ENCODE measurements at places on chromosomes 3 and 15.

GRCh38 chr15:59259137-59259943 lies 52.7 kb downstream of the LDHAL6B start:
- DNase-seq, result no peak

DNA sequence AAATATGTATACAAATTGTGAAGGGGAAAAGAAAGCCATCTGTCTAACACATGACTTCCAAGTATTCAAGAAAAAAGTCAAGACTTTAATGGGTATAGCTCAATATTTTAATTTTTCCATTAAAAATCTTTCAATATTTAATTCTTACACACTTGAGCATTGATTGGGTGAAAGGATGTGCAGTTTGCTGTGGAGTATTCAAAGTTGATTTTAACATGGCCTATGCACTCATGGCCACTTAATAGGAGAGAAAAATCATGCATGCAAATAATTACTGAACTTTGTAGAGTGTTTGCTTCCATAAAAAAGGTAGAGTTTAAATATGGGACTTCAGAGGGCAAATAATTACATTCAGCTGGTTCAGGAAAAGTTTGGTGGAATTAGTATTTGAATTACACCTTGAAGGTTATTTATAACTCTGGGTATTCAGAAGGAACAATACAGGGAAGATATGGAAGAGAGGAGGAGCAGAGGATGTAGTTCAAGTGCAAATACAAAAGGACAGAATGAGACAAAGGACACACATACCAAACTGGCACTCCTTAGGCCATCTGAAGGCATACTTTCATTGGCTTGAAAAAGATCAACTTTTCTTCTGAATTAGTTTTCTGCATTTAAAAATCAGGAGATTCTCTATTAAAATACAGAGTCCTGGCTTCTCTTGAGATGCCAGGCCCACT lies 90.1 kb downstream of the OTOL1 start:
- DNase-seq, result no peak

GRCh38 chr15:57892181-57892580 lies 173.3 kb downstream of the ALDH1A2 start:
- DNase-seq, result no peak

- DNase-seq, result no peak
These were observed 25.7 kb downstream of the AMOTL2 start for GRCh38 chr3:134348524-134348923.

GRCh38 chr15:69388260-69388705 lies 25.9 kb upstream of the KIF23 start:
- no peak for DNase-seq

GRCh38 chr15:94177112-94177511 lies 54.2 kb upstream of the MCTP2 start:
- no peak for DNase-seq

GRCh38 chr3:113574213-113574612 lies 41.9 kb downstream of the SIDT1 start:
- DNase-seq, result no peak

DNA sequence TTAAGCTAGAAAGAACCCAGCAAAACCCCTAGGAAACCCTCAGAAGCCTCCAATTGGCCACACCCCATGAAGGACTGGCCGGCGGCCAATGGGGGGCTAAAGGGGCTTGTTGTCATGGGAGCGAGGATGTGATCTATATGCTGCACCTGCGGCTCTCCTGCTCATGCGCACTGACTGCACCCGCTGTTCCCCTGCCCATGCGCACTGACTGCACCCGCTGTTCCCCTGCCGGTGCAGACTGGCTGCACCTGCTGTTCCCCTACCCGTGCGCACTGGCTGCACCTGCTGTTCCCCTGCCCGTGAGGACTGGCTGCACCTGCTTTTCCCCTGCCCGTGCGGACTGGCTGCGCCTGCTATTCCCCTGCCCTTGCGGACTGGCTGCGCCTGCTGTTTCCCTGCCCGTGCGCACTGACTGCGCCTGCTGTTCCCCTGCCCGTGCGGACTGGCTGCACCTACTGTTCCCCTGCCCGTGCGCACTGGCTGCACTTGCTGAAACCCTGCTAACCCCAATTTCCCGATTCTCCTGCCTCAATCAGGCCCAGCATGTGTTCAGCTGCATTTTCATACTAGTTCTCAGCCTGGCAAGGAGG lies 16.8 kb upstream of the MCCC1 start:
- DNase-seq, result peak; percentile 52

DNA sequence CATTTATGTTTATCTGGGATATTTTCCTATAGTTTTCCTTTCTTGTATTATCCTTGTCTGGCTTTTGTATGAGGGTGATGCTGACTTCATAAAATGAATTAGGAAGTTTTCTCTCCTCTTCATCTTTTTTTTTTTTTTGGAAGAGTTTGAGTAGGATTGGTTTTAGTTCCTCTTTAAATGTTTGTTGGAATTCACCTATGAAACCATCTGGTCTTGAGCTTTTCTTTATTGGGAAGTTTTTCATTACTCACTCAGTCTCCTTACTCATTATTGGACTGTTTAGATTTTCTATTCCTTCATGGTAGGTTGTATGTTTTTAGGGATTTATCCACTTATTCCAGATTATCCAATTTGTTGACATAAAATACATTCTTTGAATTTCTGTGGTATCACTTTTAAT lies 18.7 kb upstream of the MASP1 start:
- DNase-seq, result no peak

GRCh38 chr3:98565843-98566242 lies 27.6 kb downstream of the CPOX start:
- no peak for DNase-seq

DNA sequence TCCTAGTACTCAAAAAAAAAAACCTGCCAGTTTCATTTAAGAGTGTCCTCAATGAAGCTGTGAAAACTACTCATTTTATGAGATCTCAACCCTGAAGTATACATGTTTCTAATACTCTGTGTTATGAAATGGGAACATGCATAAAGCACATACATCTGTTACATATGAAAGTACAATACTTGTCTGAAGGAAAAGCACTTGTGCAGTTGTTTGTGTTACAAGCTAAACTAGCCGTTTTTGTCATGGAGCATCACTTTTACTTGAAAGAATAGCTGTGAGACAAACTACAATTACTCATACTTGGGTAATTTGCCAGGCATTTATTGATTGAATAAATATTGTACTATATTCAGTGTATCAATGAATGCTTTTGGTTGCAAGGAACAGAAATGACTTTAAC lies 72.7 kb downstream of the TIPARP start:
- DNase-seq, result no peak

DNA sequence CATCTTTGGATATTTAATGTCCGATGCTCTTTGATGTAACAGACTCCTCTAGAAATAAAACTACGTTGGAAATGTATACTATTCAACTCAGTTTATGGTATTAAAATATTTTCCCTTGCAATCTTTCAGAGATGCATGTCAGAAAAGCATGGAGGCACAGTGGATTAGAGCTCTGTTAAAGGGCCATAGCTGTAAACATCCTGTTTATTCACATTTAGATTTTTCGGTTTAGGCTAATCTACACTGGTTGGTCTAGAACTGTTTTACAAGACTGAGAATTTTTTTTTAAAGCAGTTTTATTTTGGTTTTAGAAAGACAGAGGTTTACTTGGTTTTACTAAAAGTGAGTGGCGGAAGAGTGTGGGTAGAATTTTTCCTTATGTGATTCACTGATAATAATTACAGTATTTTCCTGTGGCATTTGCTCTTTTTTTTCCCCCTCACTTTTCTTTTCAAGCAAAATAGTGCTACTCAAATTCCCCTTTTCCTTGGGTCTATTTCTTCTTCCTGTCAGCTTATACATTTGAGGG lies 132.1 kb downstream of the IL1RAP start:
- no peak for DNase-seq

- DNase-seq, result no peak
These were observed 48.9 kb downstream of the PTH1R start for GRCh38 chr3:46926447-46926846.

- no peak for DNase-seq
These were observed 859.2 kb upstream of the SEMA6D start for GRCh38 chr15:46858150-46858549.

- DNase-seq, result no peak
These were observed 40.9 kb upstream of the HERC1 start for GRCh38 chr15:63874616-63875015.

DNA sequence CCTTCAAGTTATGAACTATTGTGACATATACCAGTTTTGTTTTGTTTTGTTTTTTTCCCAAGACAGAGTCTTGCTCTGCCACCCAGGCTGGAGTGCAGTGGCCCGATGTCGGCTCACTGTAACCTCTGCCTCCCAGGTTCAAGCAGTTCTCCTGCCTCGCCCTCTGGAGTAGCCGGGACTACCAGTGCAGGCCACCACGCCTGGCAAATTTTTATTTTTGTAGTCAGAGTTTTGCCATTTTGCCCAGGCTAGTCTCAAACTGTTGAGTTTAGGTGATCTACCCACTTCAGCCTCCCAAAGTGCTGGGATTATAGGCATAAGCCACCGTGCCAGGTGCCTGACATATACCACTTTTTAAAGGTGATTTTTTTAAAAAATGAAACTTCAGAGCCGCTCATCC lies 74.6 kb downstream of the ARRDC4 start:
- DNase-seq, result no peak

GRCh38 chr15:90879730-90880366 lies 4.5 kb upstream of the FES start:
- no peak for DNase-seq

- no peak for DNase-seq
These were observed 513 bp downstream of the SS18L2 start for GRCh38 chr3:42590989-42591756.

GRCh38 chr3:105868431-105868741 lies 426 bp downstream of the CBLB start:
- DNase-seq, result no peak

- no peak for DNase-seq
These were observed 1056.4 kb downstream of the NTRK3 start for GRCh38 chr15:87200149-87200548.

GRCh38 chr15:88323976-88324740 lies 67.6 kb upstream of the NTRK3 start:
- no peak for DNase-seq

DNA sequence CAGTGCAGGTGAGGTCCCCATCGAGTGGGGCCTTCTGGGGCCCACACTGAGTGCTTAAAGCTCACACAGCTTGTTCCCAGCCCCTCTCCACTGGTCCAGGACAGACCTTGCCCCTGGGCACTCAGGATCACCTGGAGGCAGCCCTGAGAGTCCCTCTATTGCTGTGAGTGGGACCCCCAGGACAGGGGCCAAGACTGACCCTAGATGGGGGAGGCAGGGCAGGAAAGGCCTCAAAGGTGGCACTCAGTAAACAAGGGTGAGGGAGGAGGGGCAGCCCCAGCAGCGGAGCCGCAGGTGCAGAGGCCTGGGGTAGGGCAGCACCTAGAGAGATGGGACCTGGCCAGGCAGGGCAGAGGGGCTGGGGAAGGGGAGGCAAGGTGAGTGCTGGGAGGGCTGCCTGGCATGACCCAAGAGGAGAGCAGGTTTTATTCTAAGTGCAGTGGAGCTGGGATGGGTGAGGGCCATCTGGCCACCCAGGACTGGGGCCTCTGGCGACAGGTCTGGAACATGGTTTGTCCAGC lies 27.9 kb downstream of the CFAP100 start:
- no peak for DNase-seq

DNA sequence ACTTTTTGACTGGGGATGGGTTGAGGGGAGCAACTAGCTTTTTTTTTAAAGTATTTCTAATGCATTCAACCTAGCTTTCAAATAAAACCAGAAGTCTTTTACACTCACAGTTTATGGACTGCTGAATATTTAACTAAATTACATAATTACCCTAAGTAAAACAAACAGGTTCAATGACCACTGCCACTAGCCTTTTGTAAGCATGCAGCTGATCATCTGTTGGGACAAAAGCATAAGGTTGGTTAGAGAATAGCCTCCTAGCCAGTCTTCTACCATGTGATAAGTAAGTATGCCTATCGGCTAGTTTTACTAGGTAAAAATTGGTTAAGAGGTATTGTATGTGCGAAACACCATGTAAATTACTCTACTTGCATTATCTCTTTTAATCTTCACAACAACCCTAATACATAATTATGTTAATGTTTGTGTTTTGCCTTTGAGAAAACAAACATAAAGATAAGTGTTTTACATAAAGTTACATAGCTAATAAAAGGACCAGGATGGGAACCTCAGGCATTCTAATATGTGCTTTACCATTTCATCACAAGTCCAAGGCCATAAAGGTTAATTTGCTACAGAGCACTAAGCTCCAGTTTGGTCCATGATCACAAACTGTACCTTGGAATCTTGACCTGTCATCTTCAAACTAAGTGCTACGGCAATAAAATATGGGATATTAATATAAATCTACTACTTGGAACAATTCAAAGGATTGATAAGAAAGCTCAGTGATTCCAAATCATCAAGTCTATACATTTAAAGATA lies 13.2 kb downstream of the PFN2 start:
- DNase-seq, result no peak

DNA sequence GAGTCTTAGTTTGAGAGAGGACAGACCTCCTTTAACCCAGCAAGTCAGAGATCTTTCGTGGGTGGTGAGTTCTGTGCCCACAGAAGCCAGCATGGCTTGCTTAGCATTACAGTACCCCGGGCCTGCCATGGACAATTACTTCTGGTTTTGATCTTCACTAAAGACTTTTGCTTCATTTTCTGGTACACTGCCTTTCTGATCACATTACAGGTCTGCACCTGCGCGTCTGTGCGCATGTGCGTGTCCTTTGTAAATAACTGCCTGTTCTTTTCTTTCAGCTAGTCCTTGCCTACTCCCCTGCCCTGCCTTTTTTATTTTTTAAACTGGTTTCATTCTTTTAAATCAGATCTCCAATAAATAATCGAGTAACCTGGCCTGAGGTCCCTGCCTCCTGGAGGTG lies 57.1 kb upstream of the CMTM8 start:
- no peak for DNase-seq

DNA sequence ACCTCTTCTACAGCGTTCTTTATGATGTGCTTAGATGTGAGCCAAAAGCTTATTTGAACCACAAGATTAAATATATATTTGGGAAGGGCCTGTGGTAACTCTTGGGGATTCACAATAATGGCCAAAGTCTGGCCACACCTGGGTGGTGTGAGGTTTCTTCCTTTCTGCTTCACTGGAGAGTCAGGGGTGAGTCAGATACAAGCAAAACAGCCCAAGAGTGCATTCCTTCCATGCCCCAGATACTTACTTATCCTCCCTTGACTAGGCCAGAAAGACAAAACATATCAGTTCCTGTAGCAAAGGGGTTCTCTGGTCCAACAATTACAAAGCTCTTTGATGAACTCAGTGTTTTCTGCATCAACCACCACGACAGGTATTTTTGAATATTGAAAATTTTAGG lies 941 bp downstream of the ZBED2 start:
- no peak for DNase-seq

Measured in activated CD8-positive, alpha-beta memory T cell treated with anti-CD3 and anti-CD28 coated beads, Interleukin-2, amount 50 U/mL, for 4 hours (primary cell).